ENCODE measurements at places on chromosomes 1 and 21.

DNA sequence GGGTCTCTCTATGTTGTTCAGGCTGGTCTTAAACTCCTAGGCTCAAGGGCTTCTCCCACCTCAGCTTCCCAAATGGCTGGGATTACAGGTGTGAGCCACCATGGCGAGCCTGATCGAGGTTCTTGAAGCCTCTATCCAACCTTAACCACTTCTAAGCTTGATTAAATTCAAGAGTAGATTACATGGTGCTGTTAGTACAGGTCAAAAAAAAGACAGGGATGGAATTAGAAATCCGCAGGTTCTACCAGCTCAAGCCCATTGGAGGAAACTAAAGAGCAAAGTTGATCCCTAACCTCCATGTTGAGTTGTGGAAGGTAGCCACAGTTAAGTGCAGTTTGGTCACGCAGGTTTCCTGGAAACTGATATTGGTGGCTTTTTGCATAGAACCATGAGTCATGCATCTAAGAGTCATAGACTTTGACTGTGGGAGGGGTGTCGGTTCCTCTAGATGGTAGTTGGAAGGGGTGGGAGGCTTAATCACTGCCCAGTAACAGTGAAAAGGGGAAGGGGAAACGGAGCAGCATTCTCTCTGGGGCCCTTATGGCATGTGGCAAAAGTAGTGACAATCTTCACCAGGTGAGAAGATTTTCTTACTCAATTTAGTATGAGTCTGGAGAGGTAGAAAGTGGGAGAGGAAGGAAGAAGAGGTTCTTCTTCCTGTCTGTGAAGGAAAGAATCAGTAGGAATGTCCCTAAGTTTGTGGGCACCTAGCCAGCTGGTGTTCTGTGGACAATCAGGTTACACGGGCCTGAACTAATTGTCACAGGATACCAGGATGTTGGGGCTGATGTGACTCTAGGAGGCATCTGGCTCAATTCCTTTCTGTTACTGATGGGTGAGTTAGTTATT lies 7.0 kb downstream of the CD53 start:
- peak; percentile 30 for DNase-seq

GRCh38 chr21:26505211-26505610 lies 67.9 kb downstream of the CYYR1 start:
- DNase-seq, result no peak

GRCh38 chr1:116958977-116959376 lies 42.6 kb upstream of the CD101 start:
- DNase-seq, result no peak

DNA sequence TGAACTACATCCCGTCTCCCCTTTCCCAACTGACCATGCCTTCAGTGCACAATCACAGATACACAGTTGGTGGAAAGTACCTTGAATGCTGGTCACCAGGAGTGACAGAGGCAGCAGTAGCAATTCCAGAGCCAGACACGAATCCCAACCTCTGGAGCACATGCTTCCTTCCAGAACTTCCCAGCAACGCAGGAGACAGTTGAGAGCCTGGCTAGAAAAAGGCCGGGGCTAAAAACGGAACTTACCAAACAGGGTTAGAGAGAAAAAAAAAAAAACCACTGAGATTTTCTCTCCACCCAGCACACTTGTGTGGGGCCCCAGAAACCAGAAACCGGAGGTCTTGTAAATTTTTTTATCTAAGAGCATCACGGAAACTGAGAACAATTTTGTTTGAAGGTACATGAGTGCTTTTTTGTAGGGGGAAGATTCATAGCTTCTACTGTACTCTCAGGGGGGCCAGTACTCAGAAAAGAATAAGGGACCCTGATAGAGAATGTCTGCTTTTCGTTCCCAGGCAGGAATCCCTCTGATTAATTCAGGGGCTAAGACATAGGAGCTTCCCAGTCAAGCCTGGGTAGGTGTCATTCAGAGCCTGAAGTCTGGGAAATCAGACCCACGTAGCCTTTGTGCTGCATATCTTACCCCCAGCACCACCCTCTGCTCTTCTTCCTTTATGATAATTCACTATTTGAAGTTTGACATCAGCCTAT lies at the start of gene CD48:
CD48 (minus strand) TSS at position 221 of the 710 bp plus-strand sequence; CDS start at position 162, 59 bp downstream.
- DNase-seq, result no peak

DNA sequence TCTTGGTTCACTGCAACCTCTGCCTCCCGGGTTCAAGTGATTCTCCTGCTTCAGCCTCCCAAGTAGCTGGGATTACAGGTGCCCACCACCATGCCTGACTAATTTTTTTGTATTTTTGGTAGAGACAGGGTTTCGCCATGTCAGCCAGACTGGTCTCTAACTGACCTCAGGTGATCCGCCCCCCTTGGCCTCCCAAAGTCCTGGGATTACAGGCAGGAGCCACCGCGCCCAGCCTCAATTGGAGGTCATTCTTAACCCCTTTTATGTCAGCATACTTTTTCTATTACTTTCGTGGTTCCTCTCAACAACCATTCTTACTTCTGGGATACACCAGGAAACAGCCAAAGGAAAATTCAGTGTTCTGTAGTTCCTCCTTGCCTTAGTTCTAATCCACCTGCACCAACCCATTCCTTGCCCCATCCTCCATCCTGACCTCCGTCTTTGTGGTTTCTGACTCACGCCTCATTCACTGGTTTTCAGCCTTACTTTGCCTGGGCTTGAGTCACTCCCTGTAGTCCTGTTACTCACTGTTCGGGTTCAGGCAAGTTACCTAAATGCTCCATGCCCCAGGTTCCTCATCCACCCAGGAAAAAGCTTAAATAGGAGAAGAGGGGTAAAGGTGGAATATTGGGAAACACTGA lies 12.9 kb upstream of the BCL10 start:
- no peak for DNase-seq

GRCh38 chr21:33109574-33110339 lies 39.8 kb downstream of the OLIG1 start:
- no peak for DNase-seq

- DNase-seq, result no peak
Observed at GRCh38 chr1:69914976-69915765, 290.2 kb downstream of the LRRC40 start.

- no peak for DNase-seq
Observed at GRCh38 chr1:109137958-109138357, 24.0 kb downstream of the ELAPOR1 start.

DNA sequence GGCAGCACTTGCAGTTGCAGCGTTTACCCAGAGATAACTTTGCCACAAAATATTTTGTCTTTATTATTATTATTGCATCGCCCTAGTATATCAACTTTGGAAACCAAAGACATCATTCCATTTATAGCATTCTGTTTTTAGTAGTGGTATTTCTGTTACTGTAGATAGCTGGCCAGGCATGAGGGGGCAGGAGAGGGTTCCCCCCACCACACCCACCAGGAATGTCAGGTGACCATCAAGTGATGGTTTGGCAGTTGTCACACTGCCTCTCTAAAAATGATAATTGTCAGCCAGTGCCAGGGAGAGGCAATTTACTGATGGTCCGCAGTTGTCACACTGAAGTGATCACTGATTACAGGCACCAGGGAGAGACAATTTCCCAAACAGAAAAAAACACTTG lies 135.6 kb downstream of the TSEN15 start:
- no peak for DNase-seq

Measured in stimulated activated CD4-positive, alpha-beta T cell treated with anti-CD3 and anti-CD28 coated beads, Interleukin-1b, Interleukin-23, amount 100 ng/mL, for 1 hour (primary cell).